ENCODE measurements at places on chromosomes 12 and 14.

DNA sequence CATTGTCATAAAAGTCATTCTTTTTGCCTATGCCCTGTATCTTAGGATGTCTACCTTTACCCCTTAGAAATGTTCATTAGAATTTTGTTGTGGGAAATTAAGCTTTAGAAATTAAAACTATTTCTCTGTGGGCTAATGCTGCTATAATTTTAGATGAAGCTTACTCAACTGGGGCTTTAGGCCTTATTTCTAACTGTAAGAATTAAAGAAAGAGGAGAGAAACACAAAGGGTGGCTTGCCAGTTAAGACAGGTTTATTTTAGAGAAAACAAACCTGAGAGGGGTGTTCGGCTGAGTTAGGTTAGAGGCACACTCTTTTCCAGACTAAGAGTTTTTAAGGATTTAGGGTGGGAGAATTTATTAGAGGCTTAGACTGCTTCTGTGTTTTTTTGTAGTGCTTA is 6.4 kb downstream of the TRIP11 start:
- H3K4me1 ChIP-seq, result peaks cover 5% of the 10 kb centered on the region
- no peaks in the 10 kb centered on the region for H3K36me3 ChIP-seq
- DNase-seq, result no peak

GRCh38 chr12:119902084-119902509 is 25.0 kb upstream of the CIT start:
- H3K4me3 ChIP-seq, result no peak overlapping the region
- no peaks in the 10 kb centered on the region for H3K4me1 ChIP-seq
- no peaks in the 10 kb centered on the region for H3K27me3 ChIP-seq
- no peaks in the 10 kb centered on the region for H3K36me3 ChIP-seq
- no peak for DNase-seq
- H3K27ac ChIP-seq, result no peak overlapping the region

GRCh38 chr14:93105362-93105761 is 10.4 kb downstream of the ITPK1 start:
- H3K4me1 ChIP-seq, result peaks cover 2% of the 10 kb centered on the region
- DNase-seq, result no peak
- H3K4me3 ChIP-seq, result no peak overlapping the region
- H3K27me3 ChIP-seq, result no peaks in the 10 kb centered on the region
- H3K36me3 ChIP-seq, result no peaks in the 10 kb centered on the region
- no peak overlapping the region for H3K27ac ChIP-seq

DNA sequence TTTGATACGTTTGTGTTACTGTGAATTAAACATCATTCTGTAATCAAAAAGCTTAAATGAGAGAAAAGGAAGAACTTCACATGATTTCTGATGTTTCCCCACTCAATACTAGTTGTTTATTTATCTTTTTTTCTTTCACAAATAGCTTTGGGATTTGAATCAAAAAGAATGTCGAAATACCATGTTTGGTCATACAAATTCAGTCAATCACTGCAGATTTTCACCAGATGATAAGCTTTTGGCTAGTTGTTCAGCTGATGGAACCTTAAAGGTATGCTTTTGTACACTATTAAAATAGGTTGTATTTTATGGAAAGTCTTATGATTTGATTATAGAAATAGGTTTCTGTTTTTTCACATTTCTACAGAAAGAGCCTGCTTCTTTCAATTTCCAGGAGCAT is 41.5 kb downstream of the APAF1 start:
- no peaks in the 10 kb centered on the region for H3K4me1 ChIP-seq
- DNase-seq, result no peak
- H3K36me3 ChIP-seq, result no peaks in the 10 kb centered on the region

DNA sequence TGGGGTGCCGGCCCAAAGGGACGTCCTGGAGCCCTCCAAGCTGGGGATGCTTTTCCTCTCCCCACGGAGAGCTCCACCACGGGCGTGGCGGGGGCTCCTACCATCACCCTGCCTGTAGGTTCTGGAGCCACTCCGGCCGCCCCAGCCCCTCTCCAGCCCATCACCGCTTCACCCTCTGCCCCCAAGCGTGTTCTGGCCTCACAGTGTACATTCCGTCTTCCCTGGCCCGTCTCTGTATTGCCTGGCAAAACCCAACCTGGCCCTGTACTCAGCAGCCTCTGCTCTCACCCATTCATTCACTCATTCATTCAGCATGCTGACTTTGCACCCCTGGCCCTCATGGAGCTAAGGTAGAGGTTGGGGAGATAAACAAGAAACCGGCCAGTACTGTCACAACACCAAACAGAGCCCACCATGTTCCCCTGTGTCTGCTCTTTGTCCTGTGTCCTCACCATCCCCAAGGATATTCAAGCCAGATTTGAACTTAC is 20.3 kb downstream of the SLC25A29 start:
- peak overlapping the region; percentile 61 for H3K4me3 ChIP-seq
- no peak for DNase-seq
- no peaks in the 10 kb centered on the region for H3K36me3 ChIP-seq
- H3K4me1 ChIP-seq, result peaks cover 4% of the 10 kb centered on the region
- no peaks in the 10 kb centered on the region for H3K27me3 ChIP-seq

GRCh38 chr12:48826209-48826855 is 8.0 kb downstream of the CACNB3 start:
- H3K27ac ChIP-seq, result no peak overlapping the region
- H3K4me3 ChIP-seq, result no peak overlapping the region
- no peaks in the 10 kb centered on the region for H3K4me1 ChIP-seq
- no peaks in the 10 kb centered on the region for H3K27me3 ChIP-seq
- DNase-seq, result no peak

DNA sequence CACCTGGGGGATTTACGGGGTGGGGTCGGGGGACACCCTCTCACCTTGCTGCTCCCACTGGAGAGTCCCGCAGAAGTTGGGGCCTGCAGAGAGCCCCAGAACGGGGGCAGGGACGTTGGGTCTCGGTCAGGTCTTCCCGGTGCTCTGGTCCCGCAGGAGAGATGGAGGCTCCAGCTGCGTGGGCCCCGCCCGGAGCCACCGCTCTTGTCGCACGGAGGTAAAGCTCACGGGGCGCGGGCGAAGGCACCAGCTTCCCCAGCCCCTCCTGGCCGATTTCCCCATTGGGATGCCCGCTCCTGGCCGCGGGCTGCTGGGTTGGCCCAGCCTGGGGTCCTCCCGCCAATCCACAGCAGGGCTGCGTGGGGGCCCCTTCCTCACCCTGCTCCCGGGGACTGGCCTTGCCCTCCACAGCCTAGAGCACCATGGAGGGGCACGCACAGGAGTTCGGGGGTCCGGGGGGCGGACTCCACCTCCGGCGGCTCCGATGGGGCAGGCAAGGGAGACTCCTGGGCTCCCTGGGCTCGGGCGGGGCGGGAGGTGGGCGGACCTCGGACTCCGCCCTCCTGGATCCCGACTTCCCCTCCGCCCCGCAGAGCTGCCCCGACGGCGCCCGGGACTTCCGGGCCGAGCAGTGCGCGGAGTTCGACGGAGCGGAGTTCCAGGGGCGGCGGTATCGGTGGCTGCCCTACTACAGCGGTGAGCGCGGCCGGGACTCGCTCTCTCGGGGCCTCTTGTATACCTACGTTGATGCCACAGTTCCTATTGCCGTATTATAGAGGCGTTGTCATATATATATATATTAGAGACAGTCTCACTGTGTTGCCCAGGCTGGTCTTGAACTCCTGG is 8.4 kb downstream of the PAPLN start:
- no peak overlapping the region for H3K27ac ChIP-seq
- H3K4me1 ChIP-seq, result peaks cover 7% of the 10 kb centered on the region
- H3K27me3 ChIP-seq, result no peaks in the 10 kb centered on the region

DNA sequence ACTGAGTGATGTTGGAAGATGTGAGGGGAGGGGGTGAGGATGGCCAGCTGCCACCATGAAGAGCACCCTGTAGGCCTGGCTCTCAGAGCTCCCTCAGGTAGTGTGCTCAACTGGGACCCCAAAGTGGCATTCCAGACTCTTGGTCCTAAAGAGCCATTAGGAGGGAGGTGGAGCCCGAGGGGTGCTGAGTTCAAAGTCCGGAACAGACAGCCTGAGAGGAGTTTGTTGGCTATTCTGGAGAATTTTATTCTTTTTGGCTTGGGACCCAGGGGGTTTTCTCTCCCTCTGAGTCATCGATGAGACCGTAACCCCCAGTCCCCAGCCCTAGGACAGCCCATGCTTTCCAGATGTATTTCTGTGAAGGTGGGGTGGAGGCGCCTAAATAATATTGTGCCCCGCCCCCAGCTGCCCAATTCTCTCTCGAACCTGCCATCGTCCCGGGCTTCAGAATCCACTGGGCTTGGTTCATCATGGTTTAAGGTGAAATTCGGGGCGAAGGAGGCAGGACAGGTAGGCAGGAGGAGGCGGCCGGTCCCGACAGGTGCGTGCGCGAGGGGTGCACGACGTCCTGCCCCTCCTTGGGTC is 690 bp upstream of the RBP5 start:
- peak overlapping the region; percentile 90 for H3K27ac ChIP-seq
- H3K4me1 ChIP-seq, result peaks cover 7% of the 10 kb centered on the region
- DNase-seq, result peak; percentile 43
- H3K27me3 ChIP-seq, result no peaks in the 10 kb centered on the region
- peak overlapping the region; percentile 63 for H3K4me3 ChIP-seq
